ENCODE measurements at places on chromosomes 6 and 20.

- no peak for DNase-seq
Observed at GRCh38 chr6:4676016-4676415, 100.2 kb upstream of the CDYL start.

DNA sequence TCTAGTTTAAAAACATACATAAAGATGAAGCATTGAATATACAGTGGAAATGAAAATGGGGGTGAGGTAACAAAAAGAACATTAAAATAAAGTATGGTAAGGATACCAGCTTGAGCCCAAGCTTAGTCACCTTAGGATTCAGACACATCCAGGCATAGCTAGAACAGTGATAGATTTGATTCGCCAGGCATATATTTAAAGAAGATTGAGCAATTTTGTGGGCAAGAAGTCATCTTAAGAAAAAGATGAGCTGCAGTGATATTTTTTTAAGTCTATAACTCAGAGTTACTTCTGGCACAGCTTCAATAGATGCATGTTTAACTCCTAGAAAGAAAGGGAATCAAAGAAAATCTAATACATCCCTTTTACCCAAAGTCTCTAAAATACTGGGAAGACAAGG lies 97.9 kb downstream of the BMP5 start:
- no peak for DNase-seq

- DNase-seq = no peak
Observed at GRCh38 chr20:41222703-41223102, 85.4 kb downstream of the PLCG1 start.

DNA sequence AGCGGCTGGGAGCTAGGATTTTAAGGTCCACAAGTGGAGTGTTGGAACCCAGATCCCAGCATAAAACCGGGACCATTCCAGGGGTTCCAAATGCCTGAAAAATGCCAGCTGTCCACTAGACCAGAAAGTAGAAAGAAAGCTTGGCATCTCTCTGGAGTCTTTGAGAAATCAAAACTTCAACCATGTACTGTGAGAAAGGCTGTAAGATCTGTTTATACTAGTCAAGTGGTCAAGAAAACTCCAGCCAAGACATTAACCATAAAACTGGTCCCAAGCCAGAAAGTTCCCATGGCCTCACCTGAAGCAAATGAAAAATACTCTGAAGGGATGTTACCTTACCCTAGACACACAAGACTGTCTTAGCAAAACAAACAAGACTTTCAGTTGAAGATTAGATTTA lies 112.6 kb downstream of the DCDC2 start:
- DNase-seq = no peak

- DNase-seq = no peak
Observed at GRCh38 chr6:3913958-3914337, 64.8 kb downstream of the FAM50B start.

GRCh38 chr6:21398741-21399325 lies 194.7 kb upstream of the SOX4 start:
- no peak for DNase-seq

DNA sequence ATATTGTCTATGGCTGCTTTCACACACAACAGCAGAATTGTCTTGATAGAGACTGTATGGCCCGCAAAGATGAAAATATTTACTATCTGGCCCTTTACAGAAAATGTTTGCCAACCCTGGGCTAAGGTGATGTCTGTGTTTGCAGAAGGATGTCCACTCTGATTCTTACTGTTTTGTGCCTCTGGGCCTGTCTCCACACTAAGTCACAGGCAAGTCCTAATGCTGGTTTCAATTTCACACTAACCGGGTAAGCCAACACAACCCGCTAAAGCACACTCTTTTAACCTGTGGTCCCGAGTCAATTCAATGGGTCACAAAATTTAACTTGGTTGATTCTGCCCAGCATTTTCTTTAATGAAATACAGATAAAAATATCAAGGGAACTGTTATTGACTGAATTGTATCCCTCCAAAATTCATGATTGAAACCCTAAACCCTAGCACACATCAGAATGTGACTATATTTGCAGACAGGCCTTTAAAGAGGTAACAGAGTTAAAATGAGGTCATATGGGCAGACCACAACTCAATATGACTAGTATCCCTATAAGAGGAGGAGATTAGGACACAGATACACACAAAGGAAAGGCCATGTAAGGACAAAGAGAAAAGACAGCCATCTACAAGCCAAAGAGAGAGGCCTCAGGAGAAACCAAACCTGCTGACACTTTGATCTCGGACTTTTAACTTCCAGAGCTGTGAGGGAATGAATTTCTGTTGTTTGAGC lies 78.4 kb downstream of the FYN start:
- DNase-seq = no peak

DNA sequence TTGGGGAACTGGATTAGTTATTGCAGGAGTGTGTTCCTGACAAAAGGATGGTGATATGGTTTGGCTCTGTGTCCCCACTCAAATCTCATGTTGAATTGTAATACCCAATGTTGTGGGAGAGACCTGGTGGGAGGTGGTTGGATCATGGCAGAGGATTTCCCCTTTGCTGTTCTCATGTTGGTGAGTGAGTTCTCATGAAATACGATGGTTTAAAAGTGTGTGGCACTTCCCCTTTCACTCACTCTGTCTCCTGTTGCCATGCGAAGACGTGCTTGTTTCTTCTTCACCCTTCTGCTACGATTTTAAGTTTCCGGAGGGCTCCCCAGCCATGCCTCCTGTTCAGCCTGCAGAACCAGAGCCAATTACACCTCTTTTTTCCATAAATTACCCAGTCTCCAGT lies 16.2 kb upstream of the TREM1 start:
- no peak for DNase-seq

Data from esophagus squamous epithelium (tissue), 5 donors.